ENCODE measurements at places on chromosomes 13 and 19.
A peak's percentile ranks its signal among the peaks of the same experiment; 100 is the strongest.

DNA sequence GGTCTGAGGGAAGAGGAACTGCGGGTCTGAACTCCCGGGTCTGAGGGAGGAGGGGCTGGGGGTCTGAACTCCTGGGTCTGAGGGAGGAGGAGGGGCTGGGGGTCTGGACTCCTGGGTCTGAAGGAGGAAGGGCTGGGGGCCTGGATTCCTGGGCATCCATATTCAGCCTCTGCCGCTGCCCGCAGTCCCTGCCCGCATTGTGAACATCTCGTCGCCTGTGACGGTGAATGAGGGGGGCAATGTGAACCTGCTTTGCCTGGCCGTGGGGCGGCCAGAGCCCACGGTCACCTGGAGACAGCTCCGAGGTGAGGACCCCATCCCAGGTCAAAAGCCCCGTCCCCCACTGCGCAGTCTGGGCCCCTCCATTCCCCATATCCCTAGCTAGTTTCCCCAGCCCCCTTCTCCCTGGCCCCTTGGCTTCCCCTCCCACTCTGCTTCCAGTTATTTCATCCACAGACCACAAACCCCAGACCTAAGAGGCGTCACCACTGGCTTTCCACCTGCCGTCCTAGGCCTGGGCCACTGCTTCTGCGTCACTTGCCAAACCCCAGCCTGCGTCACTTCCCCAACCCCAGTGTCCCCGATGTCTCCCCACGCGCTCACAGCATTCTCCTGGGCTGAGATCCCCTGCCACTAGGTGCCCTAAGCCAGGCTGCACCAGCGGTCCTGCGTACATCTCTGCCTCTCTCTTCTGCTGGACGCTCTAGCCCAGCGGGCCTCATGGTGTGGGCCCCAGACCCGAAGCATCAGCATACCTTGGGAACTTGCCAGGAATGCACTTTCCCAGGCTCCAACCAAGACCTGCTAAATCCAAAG is 13.9 kb downstream of the IGLON5 start:
- no peak for DNase-seq

DNA sequence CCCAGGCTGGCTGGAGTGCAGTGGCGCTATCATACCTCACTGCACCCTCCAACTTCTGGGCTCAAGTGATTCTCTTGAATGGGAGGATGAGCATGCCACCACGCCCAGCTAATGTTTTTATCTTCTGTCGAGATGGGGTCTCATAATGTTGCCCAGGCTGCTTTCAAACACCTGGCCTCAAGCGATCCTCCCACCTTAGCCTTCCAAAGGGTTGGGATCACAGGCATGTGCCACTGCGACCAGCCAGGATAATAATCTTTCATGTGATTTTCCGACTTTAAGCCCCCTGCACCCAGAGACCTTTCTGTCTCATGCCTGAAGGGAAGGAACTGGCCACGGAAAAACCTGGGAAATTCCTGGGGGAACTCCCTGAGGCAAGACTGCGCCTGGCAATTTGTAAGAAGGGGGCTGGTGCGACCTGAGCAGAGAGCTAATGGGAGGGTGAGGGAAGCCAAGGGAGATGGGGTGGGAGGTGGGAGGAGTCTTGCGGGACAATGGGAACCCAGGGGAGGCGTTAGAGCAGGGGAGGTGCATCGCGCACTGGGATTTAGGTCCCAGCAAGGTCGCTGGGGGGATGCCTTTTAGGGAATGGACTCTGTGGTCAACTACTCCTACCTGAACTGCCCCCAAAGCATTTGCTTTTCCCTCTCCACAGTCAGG is 1.2 kb upstream of the CCDC124 start:
- DNase-seq, result no peak

- peak; percentile 12 for DNase-seq
Observed at GRCh38 chr19:1651568-1652291, 685 bp downstream of the TCF3 start.

- DNase-seq, result no peak
Observed at GRCh38 chr13:87889254-87889653, 218.1 kb downstream of the SLITRK5 start.

GRCh38 chr19:1526979-1527649 is 3.2 kb downstream of the PLK5 start:
- DNase-seq, result no peak

DNA sequence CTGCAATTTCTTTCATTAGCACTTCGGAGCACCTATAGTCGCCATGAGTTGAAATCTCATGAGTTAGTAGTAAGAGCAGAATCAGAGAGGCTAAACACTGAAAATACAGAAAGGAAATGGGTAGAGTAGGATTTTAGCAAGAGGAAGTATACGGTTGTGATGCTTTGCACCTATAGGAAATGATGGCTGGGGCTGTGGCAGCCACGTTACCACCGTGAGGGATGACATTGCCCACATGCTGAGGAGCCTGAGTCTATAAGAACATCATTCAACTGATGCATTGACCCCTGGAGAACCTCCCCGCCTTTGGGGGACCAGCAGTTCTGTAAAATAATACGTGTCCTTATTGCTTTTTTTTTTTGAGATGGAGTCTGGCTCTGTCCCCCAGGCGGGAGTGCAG is 20.4 kb downstream of the FAM187B start:
- no peak for DNase-seq

- DNase-seq, result peak; percentile 60
Observed at GRCh38 chr13:110209950-110210603, 96.9 kb downstream of the COL4A1 start.

- no peak for DNase-seq
Observed at GRCh38 chr19:1634242-1634937, 18.0 kb downstream of the TCF3 start.

- no peak for DNase-seq
Observed at GRCh38 chr19:12767150-12767549, 8.2 kb downstream of the HOOK2 start.

GRCh38 chr13:87536899-87537298 is 134.3 kb upstream of the SLITRK5 start:
- no peak for DNase-seq

GRCh38 chr19:12784871-12785430 is 6.3 kb upstream of the JUNB start:
- no peak for DNase-seq

DNA sequence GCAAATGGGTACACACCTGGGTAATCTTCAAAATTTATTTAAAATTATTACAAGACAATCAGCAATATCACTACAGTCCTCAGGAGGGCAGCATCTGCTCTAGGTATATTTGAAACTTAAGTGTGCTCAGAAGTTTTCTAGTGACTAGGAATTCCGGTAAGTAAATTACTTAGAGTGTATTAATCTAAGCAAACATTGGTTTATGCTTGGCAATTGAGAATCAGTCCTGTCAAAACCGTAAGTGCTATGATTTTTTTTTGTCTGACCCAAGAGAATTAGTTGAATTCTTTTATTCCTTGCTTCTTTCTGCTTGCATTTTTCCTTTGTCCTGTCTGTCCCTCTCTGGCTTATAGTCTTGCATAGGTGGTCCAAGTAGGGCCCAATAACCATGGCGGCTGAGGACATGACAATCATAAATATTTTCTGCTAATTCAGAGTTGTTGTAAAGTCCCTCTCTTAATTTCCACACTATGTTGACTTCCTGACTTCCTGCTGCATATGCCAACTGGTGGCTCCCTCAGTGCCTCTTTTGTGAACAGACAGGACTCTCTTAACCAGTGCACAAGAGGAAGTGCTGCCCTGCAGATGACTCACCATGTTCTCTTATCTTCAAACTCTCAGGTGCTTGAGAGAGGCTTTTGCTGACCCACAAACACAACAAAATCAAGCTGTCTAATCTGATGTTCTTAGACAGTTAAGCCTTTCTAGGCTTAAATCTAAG is 82.2 kb downstream of the SLAIN1 start:
- peak; percentile 36 for DNase-seq

- no peak for DNase-seq
Observed at GRCh38 chr19:4541114-4541805, 1.4 kb upstream of the LRG1 start.

GRCh38 chr13:46197299-46198048 is 14.3 kb upstream of the LRRC63 start:
- DNase-seq, result no peak

GRCh38 chr13:30607908-30608307 is 9.8 kb upstream of the USPL1 start:
- peak; percentile 80 for DNase-seq

GRCh38 chr19:17497149-17497798 is 14.2 kb upstream of the PGLS start:
- peak; percentile 24 for DNase-seq

GRCh38 chr13:95553581-95554385 is 1.3 kb downstream of the CLDN10 start:
- no peak for DNase-seq

All from NCI-H2029 (cell line).